ENCODE measurements at places on chromosomes 3 and 15. TPM values are rescaled to one million over a fixed set of nuclear protein-coding genes. Genes with fewer than 3 reads are reported as not detected.
A peak's percentile ranks its signal among the peaks of the same experiment; 100 is the strongest.

- DNase-seq, result no peak
Observed at GRCh38 chr3:53240989-53241972, 14.5 kb downstream of the TKT start.

DNA sequence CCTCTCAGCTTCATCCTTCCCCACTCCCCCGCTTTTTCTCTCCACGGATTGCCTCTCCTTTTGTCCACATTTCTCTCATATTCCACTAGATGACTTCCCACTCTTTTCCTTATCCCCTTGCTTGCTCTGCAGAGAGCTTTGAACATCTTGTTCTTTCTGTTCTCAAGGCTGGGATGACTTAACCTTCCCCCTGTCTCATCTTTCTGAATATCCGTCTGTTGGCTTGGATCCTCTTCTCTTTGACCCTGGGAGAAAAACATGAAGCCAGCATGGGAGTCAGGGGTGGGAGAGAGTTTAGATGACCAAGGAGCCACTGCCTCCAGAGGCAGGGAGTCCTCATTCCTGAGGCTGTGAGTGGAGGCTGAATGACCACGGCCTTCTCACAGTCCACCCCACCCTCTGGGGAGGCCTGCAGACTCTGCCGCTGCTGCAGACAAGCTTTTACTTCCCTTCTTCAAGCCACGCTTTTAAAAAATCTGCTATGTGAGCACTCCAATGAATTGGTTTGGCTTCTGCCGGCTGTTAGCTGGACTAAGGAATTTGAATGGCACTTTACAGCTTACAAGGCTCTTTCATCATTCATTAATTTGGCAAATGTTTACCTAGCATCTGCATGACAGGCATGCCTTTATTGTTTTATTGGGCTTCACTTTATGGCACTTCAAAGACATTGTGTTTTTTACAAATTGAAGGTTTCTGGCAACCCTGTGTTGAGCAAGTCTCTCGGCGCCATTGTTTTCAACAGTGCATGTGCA lies 111.6 kb upstream of the SLC6A6 start:
- no peak for DNase-seq

- DNase-seq, result no peak
Observed at GRCh38 chr3:98259-98654, 98.3 kb upstream of the CHL1 start.

GRCh38 chr15:81410318-81410753 lies 36.3 kb upstream of the TMC3 start:
- peak; percentile 7 for DNase-seq

Gene ZNF609
- 13.2 TPM for polyA plus RNA-seq

GRCh38 chr3:39130693-39131265 lies 22.6 kb downstream of the CSRNP1 start:
- DNase-seq, result no peak

DNA sequence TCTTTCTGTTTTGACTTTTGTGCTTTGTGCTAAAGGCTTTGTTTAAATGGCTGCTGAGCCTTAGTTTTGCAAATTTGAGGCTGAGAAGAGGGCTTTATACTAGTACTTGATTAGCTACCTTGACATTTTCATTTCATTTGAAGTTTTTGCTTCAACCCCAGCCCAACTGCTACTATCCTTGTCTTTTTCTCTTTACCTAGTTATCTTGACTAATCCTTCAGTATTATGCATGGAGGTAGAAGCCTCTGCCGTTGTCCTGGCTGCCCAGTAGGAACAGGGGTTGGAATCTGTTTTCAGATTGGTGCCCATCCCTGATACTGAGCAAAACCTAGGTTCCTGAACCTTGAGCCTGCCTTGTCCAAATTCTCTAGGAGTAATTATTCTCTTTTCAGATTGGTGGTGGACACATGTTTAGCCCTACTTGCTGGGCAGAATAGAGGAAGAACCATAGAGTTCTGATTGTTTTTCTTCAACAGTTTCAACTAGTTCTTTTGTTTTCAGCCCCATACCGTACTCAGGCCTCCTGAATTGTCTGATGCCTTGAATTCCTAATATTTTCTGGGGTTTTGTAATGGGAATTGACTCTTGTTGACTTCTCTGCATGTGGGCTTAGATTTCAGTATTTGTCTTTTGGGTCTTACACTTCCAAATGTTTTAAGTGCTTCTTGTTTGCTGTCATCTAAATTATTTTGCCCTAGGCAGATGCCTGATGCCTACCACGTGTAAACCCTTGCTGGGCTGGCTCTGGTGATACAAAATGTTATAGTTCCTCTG lies 143.2 kb downstream of the DOCK3 start:
- DNase-seq, result no peak

- no peak for DNase-seq
Observed at GRCh38 chr3:140056047-140056446, 121.1 kb downstream of the CLSTN2 start.

DNA sequence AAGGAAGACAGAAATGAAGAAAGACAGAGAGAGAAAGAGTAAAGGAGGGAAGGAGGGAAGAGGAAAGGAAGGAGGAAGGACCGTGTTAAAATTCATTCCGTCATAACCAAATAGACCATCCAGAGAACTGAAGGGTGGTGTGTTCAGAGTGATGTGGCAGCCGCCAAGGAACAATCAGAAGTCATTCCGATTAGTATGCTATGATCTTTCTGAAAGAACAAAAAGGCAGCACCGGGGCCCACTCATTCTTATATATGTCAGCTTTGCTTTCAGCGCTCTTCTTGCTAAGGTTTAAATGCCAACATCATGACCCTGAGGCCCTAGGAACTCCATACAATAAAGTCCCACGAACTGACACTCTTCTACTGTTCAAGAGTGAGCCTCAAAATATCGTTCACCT lies 78.5 kb downstream of the CD47 start:
- no peak for DNase-seq

Gene SLCO2A1
- polyA plus RNA-seq, result not detected

DNA sequence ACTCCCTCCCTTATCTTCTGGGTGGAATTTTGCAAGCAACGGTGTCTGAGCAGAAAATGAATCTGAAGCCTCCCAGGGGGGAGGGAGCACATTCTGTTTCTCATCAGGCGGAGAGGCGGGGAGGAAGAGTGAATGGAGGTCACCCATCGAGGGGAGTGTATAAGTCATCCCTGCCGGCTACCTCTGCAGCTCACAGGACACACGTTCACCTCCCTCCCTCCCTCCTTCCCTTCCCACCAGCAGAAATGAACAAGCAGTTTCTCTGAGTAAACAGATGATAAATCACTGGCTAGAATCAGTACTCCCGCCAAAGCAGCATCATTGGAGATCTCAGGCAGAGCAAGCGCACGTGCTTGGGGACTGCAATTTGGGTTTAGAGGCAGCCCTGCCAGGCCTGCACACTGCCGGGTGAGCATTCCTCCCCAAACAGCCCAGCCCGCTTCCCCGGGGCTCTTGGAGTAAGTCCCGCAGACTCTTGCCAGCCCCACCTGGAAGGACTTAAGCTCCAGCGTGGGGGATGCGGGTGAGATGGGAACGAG lies 38.3 kb downstream of the CPN2 start:
- DNase-seq, result no peak

DNA sequence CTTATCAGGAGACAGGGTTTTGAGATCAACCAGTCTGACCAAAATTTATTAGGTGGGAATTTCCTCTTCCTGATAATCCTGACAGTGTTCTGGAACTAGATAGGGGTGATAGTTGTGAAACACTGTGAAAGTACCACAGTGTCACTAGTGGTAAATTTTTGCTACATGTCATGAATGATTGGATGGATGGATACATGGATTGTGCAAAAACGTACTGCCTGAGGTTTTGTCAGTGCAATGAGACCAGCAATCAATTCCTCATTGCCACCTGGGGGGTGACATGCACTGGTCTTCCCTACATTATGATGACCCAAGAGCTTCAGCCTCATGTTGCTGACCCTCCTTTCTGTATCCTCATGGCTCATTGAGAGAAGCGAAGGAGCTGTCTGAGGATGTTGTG lies 123.5 kb downstream of the SLCO3A1 start:
- DNase-seq, result no peak

Gene FAM81A
- not detected for polyA plus RNA-seq

Gene PATL2
- 14.4 TPM for polyA plus RNA-seq

DNA sequence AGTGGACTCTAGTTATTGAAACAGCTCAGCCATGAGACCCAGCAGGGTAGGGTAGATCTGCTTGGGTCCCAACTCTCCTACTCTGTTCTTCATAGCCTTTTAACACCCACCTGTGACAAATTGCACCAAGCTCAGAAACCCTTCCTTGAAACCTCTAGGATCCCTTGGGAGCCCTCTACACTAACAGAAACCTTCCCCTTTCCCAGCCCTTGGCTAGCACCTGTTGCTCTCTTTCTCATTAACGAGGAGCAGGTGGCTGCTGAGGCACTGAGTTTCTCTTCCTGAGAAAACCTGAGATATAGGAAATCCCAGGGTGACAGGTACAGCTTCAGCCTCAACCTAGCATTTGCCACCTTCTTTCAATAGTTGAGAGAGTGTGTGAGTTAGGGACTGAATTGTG lies 88.3 kb upstream of the CLSTN2 start:
- no peak for DNase-seq

- no peak for DNase-seq
Observed at GRCh38 chr3:25281041-25281731, 146.9 kb upstream of the RARB start.

- DNase-seq, result no peak
Observed at GRCh38 chr15:54500330-54500729, 522.1 kb downstream of the UNC13C start.

Gene CLASP2
- polyA plus RNA-seq, result 13.9 TPM

Gene TF
- polyA plus RNA-seq, result not detected

- no peak for DNase-seq
Observed at GRCh38 chr3:70726961-70727360, 414.5 kb upstream of the MDFIC2 start.

DNA sequence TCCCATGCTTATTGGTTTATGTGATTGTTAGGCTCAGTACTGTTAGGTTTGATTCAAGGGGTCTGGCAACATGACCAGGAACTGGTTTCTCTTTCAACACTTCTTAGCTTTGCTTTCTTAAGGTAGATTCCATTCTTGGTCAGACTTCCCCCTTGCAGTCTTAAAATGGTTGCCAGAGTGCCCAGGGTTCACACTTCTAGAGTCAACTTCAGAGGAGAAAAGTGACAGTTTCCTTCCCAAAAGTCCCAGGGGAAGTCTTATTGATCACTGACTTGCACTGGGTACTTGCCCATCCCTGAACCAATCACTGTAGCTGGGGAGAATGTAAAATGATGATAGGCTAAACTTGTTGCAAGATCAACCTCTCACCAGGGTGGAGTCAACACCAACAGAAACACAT lies 14.1 kb downstream of the MGLL start:
- peak; percentile 58 for DNase-seq

- no peak for DNase-seq
Observed at GRCh38 chr3:178036451-178037144, 499.6 kb upstream of the KCNMB2 start.

Gene ULK3
- polyA plus RNA-seq, result 9.4 TPM

Gene C3orf49
- polyA plus RNA-seq, result not detected

Gene SAXO2
- polyA plus RNA-seq, result not detected

DNA sequence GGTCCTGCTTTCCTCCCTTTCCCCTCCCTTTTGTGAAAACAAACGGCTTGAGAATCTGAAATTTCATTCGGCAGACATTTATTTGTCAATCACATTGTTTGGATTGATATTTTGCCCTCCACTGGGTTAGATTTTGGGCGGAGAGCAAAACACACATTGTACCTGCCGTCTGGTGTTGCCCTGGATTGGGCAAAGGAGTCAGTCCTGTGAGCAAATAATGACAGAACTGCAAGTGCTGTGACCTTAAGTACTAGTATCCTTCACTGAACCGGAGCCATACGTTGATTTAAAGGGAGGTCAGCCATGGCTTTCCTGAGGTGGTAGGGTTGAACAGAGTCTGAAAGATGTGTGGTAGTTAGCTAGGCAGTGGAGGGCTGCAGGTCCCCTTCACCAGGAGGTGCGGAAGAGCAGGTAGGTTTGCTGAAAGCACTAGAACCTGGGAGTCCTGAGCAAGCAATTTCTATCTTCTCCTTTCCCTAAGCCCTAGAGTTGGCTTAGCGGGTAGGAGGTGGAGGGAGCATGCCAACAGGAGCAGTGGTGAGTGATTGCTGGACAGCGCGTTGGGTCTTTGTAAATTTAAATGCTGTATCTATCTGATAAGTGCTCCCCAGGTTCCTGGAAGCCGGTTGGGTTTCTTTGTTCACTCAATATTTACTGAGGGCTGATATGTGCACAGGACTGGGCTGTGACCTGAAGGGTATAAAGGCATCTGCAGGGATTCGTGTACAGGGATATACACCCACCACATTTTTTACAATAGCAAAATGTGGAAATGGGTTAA lies 2.0 kb downstream of the PDIA5 start:
- DNase-seq, result no peak

- no peak for DNase-seq
Observed at GRCh38 chr3:171335559-171335958, 124.6 kb downstream of the TNIK start.

Gene SLC15A2
- polyA plus RNA-seq, result 0.37 TPM

- DNase-seq, result peak; percentile 81
Observed at GRCh38 chr3:50347187-50347813, 1.8 kb upstream of the ZMYND10 start.

DNA sequence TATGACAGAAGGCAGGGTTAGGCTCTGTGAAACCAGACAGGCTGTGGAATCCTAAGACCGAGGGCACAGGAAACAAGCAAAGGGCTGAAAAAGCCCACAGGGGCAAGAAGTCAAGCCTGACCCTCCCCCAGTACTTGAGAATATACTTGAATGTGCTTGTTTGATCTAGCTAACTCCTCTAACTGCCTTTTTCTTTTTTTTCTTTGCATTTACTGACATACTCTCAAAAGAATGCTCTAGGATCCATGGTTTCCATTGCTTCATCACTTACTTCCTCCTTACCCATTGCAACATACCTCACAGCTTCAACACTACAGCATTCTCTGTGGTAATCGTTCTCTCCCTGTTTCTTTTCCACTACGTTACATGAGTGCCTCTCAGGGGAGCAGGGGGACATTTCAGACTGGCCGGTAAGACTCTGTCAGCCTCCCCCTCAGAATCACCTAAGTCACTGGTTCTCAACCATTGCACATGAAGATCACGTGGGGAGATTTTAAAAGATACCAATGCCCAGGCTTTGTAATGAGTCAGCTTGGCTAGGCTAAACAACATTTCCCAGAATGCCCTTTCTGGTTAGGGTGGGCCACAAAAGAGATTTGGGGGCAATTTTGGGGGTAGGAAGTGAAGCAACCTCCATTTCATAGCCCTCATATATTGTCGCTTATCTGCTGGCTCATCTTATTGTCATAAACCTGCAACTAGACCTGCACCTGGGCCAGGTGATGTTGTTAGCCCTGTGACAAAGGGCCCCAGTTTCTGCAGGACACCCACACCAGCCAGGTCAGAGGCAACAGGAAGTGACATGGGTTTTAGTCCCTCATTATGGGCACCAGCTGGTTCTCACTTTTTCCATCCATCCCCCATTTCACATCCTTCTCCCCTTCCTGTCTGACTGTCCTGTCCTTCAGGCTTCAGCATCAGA lies 24.6 kb upstream of the RSL24D1 start:
- peak; percentile 90 for DNase-seq

DNA sequence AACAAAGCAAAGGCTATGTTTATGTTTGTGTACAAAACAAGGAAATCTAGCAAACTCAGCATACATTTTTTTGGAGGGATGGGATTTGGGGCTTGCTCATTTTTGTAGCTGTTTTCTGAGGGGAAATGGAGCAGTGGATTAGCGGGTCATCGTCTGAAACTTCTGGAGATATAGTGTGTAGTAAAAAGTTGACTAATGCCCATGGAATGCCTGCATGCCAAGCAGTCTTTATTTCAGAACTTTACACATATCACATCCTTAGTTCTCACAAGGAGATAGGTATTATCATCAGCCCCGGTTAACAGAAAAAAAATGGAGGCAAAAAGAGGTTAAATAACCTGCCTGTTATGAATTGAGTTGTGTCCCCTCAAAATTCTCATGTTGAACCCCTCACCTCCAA lies 47.1 kb downstream of the ATP13A4 start:
- no peak for DNase-seq

Gene FBXL22
- not detected for polyA plus RNA-seq

All from CD14-positive monocyte (primary cell).